SJCRH30 (cell line): ENCODE measurements at places on chromosomes 4 and X. TPM values are rescaled to one million over a fixed set of nuclear protein-coding genes. Genes with fewer than 3 reads are reported as not detected.

Gene MAGEC2
- total RNA-seq = 2.2 and 2.3 TPM in 2 replicates

Gene SULT1B1
- total RNA-seq = 0.02 and 0.28 TPM in 2 replicates

Gene DDX53
- 0.06 TPM in 1 of 2 replicates, not detected in the other for total RNA-seq

Gene TRIM60
- total RNA-seq = not detected in 2 replicates

Gene FOXO4
- 10.9 and 11.0 TPM in 2 replicates for total RNA-seq

Gene LNX1
- total RNA-seq = 3.3 and 3.4 TPM in 2 replicates

Gene NHS
- total RNA-seq = 0.51 and 0.56 TPM in 2 replicates

Gene PPARGC1A
- total RNA-seq = 0.12 and 0.15 TPM in 2 replicates

Gene FAM114A1
- total RNA-seq = 53.3 and 55.9 TPM in 2 replicates

Gene ALPK1
- total RNA-seq = 5.0 and 5.1 TPM in 2 replicates

Gene DRD5
- not detected in 2 replicates for total RNA-seq

Gene HSD17B13
- total RNA-seq = 0.10 TPM in 1 of 2 replicates, not detected in the other

Gene ANTXR2
- total RNA-seq = 34.5 and 35.8 TPM in 2 replicates

Gene GRPR
- 0.16 and 0.25 TPM in 2 replicates for total RNA-seq

Gene MCUB
- 39.9 and 46.1 TPM in 2 replicates for total RNA-seq

Gene SSX2B
- not detected in 2 replicates for total RNA-seq

Gene UCP1
- total RNA-seq = not detected in 2 replicates

Gene EGFL6
- not detected in 2 replicates for total RNA-seq

Gene DGAT2L6
- total RNA-seq = not detected in 2 replicates

Gene SASH3
- total RNA-seq = 0.05 TPM in 1 of 2 replicates, not detected in the other

Gene XK
- not detected in 2 replicates for total RNA-seq

Gene OPHN1
- total RNA-seq = 5.2 and 6.7 TPM in 2 replicates

Gene OCRL
- 14.5 and 17.7 TPM in 2 replicates for total RNA-seq

Gene ZDHHC15
- total RNA-seq = 0.53 and 0.67 TPM in 2 replicates

Gene FRG2
- 0.53 and 0.66 TPM in 2 replicates for total RNA-seq

Gene RTL3
- 0.05 TPM in 1 of 2 replicates, not detected in the other for total RNA-seq

Gene CT45A1
- total RNA-seq = not detected in 2 replicates

Gene CT55
- 0.08 and 0.40 TPM in 2 replicates for total RNA-seq

Gene STIM2
- total RNA-seq = 25.7 and 33.7 TPM in 2 replicates

Gene ADRA2C
- 17.9 and 18.5 TPM in 2 replicates for total RNA-seq

Gene PLAC8
- 7.8 and 9.5 TPM in 2 replicates for total RNA-seq

Gene VMA21
- total RNA-seq = 63.6 and 64.5 TPM in 2 replicates

Gene SLC9B1
- total RNA-seq = 0.22 and 0.91 TPM in 2 replicates

Gene HERC6
- 1.2 and 1.5 TPM in 2 replicates for total RNA-seq

Gene BTC
- total RNA-seq = 0.26 and 0.30 TPM in 2 replicates

Gene GAGE12J
- not detected in 2 replicates for total RNA-seq

Gene NPFFR2
- not detected in 2 replicates for total RNA-seq

Gene MBNL3
- 23.8 and 29.9 TPM in 2 replicates for total RNA-seq
